Stimulated activated CD8-positive, alpha-beta memory T cell treated with anti-CD3 and anti-CD28 coated beads, Interleukin-7, amount 100 ng/mL, for 1 hour (primary cell): ENCODE measurements at places on chromosomes 2 and 18.

- DNase-seq, result no peak
Measured at GRCh38 chr2:159849160-159849813, 51.3 kb upstream of the CD302 start.

DNA sequence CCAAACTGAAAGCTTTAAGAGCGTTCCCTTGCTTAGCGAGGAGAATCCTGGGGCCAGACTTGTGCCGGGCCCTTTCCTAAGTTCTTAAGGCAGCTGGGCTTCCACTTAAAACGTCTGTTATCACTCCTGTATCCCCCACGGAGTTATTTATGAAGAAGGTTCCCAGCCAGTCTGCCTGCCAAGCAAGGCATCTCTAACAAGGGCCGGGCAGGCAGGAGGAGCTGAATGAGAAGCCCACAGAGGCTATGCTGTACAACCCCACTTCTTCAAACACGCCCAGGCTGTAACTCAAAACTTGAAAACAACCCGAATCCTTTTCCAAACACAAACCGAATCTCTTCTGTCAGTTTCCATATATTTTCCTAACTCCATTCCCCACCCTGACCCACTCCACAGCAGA is 39.0 kb upstream of the ZFP36L2 start:
- no peak for DNase-seq

GRCh38 chr2:134980639-134981038 is 62.0 kb downstream of the CCNT2 start:
- no peak for DNase-seq

- DNase-seq, result no peak
Measured at GRCh38 chr18:55634545-55634944, 46.6 kb upstream of the TCF4 start.

- no peak for DNase-seq
Measured at GRCh38 chr18:25166113-25166512, 185.9 kb downstream of the ZNF521 start.

GRCh38 chr2:74130211-74130995 is 17.3 kb downstream of the BOLA3 start:
- no peak for DNase-seq

- no peak for DNase-seq
Measured at GRCh38 chr2:127293386-127293747, 577 bp downstream of the ERCC3 start.

GRCh38 chr2:191347881-191348280 is 102.7 kb downstream of the MYO1B start:
- no peak for DNase-seq

- DNase-seq, result no peak
Measured at GRCh38 chr2:211860224-211860623, 678.4 kb downstream of the ERBB4 start.

- DNase-seq, result no peak
Measured at GRCh38 chr2:191929288-191929687, 82.4 kb upstream of the CAVIN2 start.

DNA sequence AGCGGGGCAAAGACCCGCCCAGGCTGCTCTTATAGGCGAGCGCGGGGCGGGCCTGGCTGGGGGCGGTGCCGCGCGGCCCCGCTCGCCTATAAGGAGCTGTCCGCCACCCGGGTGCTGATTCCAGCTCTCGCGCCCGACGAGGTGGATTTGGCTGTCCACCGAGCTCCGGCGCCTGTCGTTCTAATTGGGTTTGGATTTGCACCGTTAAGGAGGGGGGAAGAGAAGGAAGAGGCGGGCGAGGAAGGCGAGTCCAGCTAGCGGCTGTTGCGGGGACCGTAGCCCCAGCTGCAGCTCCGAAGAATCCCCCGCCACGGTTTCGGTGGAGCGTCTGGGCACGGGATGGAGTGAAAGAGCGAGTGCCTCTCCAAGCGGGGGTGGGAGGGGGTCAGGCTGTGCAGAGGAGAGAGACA is at the start of gene CNTNAP5:
Gene CNTNAP5 (plus strand): TSS at position 117 of the 410 bp plus-strand sequence. CDS start 364 bp downstream, outside the sequence.
- DNase-seq, result no peak

DNA sequence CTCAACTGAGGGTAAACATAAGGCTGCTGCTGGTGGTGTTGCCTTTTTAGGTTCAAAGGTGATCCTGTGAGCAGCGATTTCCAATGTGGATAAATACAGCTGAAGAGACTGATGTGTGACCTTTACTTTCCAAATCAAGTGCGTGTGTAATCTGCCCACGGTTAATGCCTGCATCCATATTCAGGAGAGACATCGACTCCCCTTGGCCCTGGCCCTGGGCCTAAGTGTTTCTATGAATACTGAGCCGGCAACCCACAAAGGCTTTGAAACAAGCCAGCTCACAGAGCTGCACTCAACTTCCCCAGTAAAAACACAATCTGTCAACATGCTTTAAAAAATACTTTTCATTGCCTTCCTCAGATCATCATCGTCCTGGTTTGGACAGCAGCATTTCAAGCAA is 1026.6 kb downstream of the TMEM182 start:
- DNase-seq, result no peak

- DNase-seq, result no peak
Measured at GRCh38 chr2:2016651-2017311, 272.5 kb upstream of the PXDN start.

DNA sequence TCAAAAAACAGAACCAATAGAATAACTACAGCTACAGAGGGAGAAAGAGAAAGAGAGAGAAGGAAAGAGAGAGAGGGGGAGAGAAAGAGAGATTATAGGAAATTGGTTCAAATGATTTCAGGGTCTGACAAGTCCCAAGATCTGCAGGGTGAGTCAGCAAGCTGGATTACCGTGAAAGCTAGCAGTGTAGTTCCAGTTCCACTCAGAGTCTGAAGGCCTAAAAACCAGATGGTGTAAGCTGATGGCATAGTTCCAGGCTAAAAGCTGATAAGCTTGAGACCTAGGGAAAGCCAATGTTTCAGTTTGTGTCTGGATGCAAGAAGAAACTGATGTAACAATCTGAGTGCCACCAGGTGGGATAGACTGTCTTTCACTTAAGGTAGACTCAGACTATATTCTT is 397.7 kb downstream of the TRIB2 start:
- no peak for DNase-seq

DNA sequence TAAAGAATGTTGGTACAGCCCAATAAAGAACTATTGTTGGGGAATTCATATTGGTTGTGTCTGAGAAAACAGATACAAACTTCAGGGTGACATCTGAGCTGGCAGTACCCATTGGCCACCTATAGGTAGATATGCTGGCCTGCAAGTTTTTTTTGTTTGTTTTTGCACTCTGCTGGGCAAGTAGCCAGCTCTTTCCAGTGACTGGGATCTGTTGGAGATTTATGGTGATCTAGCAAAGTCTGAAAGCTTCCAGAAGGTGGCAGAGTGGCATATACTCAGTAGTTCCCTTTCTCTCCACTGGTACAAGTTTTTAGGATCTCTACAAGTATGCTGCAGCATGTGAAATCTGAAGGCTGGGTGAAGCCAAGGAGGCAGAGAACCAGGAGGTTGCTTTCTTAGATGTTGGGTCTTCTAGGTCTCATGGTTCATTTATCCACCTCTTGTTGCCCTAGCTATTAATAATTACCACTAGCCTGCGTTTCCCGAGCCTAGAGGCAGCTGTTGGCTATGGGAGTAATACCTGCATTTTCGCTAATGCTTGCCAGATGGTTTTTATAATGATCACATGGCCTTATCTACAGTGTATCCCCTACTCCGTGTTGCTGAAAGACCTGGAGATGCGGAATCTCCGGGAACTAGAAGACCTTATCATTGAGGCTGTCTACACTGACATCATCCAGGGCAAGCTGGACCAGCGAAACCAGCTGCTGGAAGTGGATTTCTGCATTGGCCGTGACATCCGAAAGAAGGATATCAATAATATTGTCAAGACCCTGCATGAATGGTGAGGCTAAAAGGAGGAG is 9.5 kb downstream of the COPS7B start:
- DNase-seq, result no peak

DNA sequence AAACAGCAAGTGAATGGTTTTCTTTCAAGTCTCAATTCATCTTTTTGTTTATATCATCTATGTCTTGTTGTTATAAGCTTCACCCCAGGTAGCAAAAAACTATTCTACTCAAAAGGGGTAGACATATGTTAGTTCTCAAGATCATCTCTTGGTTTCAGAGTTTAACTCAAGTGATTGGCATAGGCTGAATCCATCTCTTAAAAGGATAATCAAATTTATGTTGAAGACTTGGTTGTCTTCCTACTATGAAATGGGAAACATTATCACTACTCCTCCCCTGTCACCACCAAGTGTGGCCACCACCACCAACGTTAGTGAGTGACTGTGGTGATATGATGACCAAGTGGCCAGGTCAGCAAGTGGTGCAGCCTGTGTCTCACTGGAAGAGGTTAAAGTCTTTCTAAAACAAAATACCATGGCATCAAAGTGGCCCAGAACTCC is 1.5 kb downstream of the IL1B start:
- DNase-seq, result no peak

DNA sequence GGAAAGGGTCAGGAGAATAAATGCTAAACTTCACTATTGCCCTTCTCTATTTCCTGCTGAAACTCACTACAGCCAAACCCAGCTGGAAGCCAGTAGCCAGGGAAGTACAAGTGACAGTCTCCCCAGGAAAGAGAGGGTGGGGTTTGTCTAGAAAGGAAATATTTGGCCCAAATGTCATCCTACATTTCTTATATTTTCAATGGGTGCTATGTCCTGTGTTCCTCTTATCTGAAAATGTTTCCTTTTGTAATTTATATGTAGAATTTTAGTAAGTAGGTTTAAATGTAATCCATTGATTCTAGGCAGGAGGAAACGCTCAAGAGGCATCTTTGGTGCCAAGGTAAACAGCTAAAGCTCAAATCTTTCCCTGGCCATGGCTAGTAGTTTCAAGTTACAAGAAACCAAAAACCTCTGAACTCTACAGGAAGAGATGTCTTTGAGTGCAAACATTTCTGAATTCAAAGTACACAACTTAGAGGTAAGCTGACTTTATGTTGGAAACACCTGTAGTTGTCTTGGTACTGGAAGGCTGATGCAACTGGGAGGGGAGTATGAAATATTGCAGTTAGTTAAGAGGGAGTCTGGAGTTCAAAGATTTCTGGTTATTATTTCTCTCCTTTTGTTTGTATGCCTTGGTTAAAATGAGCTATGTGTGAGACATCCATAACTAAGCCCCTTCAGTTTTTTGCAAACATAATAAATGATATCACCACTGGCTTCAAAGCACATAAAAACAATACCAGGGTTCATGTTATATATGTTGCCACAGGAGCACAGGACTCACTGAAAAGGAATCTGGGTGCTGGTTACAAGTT is 356.1 kb upstream of the ZC3H15 start:
- DNase-seq, result no peak

DNA sequence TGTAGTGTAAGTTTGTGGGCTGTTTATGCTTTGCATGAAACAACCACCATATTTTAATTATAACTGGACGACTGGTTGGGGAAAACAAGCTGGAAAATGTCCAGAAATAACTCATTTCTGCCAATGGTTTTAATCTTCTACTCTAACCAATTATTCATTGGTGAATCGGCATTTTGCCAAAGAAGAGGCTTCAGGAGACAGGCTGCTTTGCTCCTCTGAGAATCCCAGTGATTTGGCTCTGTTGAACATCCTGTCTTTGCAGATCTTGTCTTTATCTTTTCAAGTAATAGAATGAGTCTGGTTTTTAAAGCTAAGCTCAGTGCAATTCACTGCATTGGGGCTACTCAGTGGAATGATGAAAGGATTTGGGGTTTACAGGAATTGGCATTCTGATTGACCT is 109.6 kb downstream of the APOB start:
- no peak for DNase-seq

- DNase-seq, result no peak
Measured at GRCh38 chr2:38658613-38659012, 7.3 kb upstream of the GALM start.

- DNase-seq, result no peak
Measured at GRCh38 chr2:218709908-218710307, 727 bp upstream of the TTLL4 start.

- DNase-seq, result no peak
Measured at GRCh38 chr2:206368484-206368883, 74.8 kb upstream of the ADAM23 start.

DNA sequence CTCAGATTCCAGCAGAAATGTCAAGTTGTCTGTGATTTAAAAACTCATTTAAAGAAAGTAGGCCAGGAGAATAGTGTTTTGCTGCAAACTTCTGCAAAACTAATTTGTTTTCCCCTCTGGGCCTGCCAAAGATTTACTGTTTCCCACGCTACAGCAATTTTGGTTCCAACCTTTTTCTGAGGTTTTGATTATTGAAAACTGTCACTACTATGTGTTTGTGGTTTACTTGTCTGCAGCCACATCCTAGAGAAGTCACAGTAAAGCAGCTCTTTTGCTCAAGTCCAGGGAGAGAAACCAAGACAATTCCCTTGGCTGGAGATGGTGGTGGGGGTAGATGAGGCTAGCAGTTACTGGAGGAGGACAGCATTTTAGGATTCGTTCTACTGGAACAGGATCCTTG is 12.8 kb downstream of the IL1R2 start:
- no peak for DNase-seq

DNA sequence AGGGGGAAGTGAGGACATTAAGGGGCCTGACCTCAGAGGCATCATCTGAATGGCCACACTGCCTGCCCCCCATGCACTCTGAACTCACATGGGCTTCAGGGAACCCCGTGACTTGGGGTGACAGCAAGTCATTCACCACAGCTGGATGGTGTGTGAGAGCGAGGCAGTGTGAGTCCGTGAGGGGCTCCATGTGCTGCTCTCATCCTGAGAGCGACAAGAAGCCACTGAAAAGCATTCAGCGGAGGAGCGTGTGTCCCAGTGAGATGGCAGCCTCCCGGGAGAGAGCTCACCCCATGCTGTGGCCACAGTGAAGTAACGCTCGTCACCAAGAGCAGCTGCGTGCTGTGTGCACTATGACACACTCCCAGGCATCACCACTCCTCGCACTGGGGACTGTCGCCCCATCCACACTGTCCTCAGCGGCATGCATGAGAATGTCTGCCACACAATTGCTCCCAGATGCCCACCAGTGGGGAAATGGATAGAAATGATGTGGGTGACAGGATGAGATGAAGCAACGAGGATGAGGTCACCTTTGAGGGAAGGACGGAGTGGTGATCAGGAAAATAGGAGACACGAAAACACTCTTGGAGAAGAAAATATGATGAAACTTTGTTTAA is 213.0 kb upstream of the RAB6C start:
- no peak for DNase-seq

DNA sequence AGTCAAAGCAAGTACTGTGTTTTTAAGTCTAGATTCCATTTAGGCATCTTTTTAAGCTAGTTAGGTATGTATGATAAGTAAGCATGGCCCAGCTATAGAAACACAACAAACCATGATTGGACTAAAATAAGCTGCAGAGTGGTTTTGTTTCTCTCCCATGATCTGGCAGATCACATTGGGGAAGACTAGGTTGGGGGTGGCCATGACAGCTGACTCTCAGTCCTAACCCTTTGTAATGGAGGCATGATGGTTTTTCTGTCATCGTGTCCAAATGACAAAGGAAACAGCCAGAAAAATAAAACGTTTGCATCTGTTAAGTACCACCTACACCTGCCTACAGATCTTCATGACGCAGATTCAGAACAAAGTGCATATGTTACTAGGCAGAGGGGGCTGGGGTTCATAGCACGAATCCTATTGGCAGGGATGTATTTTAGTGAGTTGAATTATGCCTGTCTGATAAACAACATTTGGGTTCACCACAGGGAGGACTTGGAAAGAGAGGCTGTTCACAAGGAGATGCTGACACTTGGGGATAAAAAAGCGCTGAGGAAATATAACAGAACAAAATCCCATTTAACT is 33.8 kb upstream of the GALNT5 start:
- no peak for DNase-seq

GRCh38 chr2:64950226-64951160 is 38.7 kb upstream of the SLC1A4 start:
- DNase-seq, result no peak
